Adipose tissue (tissue), 3 donors: ENCODE measurements at places on chromosomes 16 and 17. TPM values are rescaled to one million over a fixed set of nuclear protein-coding genes. Genes with fewer than 3 reads are reported as not detected.

ARL4D gene
- 7.2 TPM for polyA plus RNA-seq

SPATA22 gene
- polyA plus RNA-seq = not detected

HYDIN gene
- polyA plus RNA-seq = 0.70 TPM

ADCY7 gene
- 10.9 TPM for polyA plus RNA-seq

NPIPA8 gene
- polyA plus RNA-seq = not detected
